Neural crest cell (in vitro differentiated cells): ENCODE measurements at places on chromosomes 6 and 20. TPM values are rescaled to one million over a fixed set of nuclear protein-coding genes. Genes with fewer than 3 reads are reported as not detected.

- DNase-seq, result no peak
These were observed 477.2 kb upstream of the SULF2 start for GRCh38 chr20:48262466-48262865.

- no peak for DNase-seq
These were observed 42.0 kb downstream of the TGM2 start for GRCh38 chr20:38123021-38123587.

DNA sequence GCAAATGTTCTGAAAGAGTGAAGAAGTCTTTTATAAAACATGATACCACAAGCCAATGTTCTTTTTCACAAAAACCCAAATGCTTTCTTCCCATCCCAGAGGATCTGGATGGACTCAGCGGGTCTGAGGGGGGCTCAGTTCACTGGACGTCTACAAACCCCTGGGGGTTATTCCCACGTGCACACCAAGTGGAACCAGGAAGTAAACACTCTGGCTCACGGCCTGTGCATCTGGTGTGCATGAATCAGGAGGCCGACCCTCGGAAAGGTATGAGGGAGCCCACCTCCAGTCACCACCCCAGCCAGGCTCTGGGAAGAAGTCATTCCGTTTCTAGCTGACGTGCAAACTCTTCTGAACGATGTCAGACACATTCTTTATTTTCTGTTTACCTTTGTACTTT, 252.2 kb downstream of the DLL1 start:
- DNase-seq, result no peak

GRCh38 chr6:63600136-63600535, 27.9 kb downstream of the LOC128125822 start:
- no peak for DNase-seq

Gene ATXN1
- 2.1 and 3.9 TPM in 2 replicates for total RNA-seq
